ENCODE measurements at places on chromosomes 7 and 10. TPM values are rescaled to one million over a fixed set of nuclear protein-coding genes. Genes with fewer than 3 reads are reported as not detected.
A peak's percentile ranks its signal among the peaks of the same experiment; 100 is the strongest.

DNA sequence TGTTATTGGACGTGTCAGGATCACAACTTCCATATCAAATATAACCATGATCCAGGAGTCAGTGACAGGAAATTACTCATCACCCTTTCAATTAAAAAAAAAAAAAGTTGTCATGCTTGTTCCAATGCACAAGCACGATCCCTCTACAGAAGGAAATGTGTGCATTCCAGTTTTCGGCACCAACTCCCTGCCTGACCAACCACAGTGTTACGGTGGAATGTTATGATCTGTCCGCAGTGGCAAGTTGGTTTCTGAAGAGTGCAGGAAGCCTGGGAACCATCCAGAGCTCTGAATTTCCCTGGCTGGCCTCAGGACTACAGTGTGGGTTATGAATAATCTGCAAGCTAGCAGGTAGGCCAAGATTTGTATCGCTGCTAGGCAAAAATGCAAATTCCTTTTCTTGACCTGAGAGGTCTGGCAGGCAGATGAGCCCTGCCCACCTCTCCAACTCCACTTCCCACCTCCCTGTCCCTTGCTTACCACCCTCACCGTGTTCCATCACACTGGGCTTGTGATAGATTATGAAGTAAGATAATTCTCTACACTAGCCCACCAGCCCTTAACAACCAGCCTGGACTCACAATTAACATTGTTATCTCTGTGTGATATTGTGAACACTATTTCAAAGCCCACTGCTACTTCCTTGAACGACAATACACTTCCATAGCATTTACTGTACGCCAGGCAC lies 20.4 kb downstream of the FRMPD2 start:
- DNase-seq: no peak

DNA sequence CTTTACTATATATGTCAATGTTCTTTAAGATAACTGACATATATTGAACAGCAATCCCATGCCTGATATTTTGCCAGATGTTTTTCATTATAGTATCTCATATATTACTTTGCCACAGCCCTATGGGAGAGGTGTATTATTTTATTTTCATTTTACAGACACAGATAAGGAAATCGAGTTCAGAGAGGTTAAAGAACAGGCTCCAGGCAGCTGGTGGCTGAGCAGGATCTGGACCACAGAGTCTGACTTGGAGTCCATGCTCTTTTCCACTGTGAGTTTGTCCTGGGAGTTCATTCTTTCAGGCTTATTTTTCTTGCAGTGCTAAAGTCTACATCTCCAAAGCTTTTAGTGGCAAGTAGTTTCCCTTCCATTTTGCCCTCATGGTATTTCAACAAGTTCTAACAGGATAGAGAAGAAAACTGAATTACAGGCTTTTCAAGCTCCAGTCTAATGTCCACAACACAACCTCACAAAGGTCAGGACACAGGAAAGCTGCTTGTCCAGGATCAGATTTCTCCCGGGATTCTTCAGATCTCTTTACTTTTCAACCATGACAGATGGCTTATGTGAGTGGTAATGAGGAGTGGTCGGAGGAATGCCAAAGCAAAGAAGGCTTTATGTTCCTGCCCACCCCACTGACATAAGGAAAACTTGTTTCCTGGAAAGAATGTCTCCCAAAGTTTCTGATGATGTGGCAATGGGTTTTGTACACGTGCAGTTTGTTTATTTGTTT lies 13.1 kb upstream of the SLC35B4 start:
- no peak for DNase-seq

DNA sequence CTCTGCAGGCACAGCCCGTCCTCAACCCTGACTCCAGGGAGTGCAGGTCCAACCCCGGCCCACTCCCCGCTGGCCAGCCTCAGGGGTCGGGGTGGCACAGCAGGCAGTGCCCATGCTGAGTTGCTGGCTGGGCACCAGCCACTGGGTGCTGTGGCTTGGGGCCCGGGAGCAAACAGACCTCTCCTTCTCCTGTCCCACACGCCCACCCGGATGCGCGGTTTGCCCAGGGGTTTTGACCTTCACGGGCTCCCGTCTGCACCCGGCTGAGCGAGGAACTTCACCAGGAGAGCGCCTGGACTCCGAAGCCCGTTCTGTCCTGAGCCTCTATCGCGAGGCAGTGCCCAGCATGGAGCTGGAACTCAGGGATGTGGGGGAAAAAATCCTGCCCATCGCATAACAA lies 2.6 kb upstream of the GRIFIN start:
- no peak for DNase-seq

DNA sequence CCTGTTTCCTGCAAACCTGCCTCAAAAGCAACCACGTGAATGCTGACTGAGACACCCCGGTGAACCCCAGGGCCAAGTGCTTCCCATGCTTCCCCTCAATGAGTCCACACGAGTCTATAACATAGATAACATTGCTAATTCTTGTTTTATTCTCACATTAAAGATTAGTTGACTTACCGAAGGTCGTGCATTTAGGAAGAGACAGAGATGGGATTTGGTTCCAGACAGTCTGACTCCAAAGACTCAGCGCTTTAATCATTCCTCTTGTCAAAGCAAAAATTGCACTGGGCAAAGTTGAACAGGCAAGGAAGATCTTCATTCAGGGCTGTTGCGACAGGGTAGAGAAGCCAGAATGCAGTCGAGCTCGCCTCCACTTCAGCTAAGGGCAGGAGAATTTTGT lies 435.6 kb upstream of the C7orf33 start:
- no peak for DNase-seq

DNA sequence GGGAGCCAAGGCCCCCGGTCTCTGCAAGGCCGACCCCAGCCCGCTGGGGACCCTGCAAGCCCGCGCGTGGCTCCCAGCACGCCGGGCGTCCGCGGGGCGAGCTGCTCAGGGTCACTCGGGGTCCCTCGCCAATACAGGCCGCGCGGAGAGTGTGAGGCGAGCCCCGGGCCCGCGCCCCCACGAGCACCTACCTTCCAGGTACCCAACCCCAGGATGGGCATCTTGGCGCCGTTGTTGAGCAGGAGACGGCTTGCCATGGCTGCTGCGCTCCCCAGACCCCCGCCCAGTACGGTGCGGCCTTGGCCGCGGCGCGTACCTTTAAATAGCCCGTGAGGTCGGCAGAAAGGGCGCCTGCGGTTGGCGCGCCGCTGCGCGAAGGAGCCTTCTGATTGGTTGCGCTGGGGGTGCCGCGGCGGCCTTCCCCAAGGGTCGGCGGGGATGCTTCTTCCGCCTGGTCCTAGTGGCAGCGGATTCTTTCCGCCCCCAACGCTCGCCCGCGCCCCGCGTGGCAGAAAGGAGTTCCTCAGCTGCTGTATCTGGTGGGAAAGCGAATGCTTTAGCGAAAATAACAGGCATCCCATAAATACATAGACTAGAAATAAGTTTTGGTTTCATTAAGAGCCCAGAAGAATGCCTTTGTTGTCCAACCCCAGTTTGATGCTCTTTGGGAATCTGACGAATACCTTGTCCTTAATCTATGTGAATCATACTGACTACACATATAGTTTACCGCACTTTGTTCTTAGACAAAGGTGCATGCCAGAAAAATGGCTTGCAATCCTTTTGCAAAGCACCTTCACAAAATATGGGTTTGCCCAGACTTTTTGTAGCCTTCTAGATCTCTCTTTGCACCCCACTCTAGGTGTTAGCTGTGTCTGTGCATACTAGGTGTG lies at the start of gene AKR1B1:
AKR1B1 (minus strand) TSS at position 295 of the 893 bp plus-strand sequence; CDS start at position 257, 38 bp downstream.
- peak; percentile 95 for DNase-seq

SPDYE1 gene
- not detected for total RNA-seq

SKIDA1 gene
- total RNA-seq: 3.3 TPM
